Adrenal gland (tissue), 19 donors: ENCODE measurements at places on chromosomes 6 and 20. TPM values are rescaled to one million over a fixed set of nuclear protein-coding genes. Genes with fewer than 3 reads are reported as not detected.

DNA sequence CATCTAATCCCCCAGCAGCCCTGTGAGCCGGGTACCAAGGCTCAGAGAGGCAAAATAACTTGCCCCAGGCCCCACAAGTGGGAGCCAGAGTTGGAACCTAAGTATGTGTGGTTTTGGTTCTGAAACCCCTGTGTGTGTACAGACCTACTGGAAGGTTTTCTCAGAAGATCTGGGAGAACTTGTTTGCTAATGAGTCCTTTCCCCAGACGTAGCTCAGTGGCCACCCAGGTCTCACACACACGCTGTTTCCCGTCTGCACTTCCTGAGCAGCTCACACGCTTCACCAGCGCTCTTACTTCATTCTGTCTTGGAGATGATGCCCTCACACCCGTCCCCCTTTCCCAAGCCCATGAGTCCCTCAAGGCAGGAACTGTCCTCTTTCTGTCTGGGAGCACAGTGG, 8.2 kb downstream of the CCN5 start:
- no peak for DNase-seq
- H3K27me3 ChIP-seq = no peaks in the 10 kb centered on the region
- H3K4me1 ChIP-seq = peaks cover 24% of the 10 kb centered on the region
- no peaks in the 10 kb centered on the region for H3K36me3 ChIP-seq
- H3K4me3 ChIP-seq = no peak overlapping the region

- no peaks in the 10 kb centered on the region for H3K4me1 ChIP-seq
- no peak overlapping the region for H3K4me3 ChIP-seq
- H3K27ac ChIP-seq = no peak overlapping the region
- DNase-seq = no peak
- H3K27me3 ChIP-seq = no peaks in the 10 kb centered on the region
These were observed 323.1 kb downstream of the TPBG start for GRCh38 chr6:82686719-82687118.

The C6orf58 gene
- polyA plus RNA-seq = not detected

The CALHM6 gene
- 10.0 TPM for polyA plus RNA-seq

DNA sequence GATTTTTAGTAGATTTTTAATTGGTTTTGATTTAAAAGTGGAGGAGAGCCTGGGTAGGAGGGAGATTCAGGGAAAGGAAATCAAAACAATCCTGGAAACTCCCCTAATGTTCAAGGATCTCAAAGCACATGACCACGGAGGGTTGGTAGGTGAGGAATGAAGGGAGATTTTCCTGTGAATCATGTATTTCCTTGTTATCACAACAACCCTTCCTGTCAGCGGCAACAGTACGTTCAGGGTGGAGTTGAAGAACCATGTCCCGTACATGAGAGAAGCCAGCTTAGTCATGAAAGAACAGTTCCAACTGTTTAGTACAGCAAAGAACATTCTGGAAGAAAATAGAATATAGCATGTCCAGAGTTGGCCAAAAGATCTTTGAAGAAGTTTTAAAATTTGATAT, 79.4 kb upstream of the SCAF8 start:
- peak; percentile 15 for DNase-seq
- no peaks in the 10 kb centered on the region for H3K36me3 ChIP-seq
- no peak overlapping the region for H3K27ac ChIP-seq
- peaks cover 3% of the 10 kb centered on the region for H3K27me3 ChIP-seq
- no peak overlapping the region for H3K4me3 ChIP-seq

- no peaks in the 10 kb centered on the region for H3K36me3 ChIP-seq
- no peak overlapping the region for H3K27ac ChIP-seq
- peaks cover 13% of the 10 kb centered on the region for H3K4me1 ChIP-seq
- no peak overlapping the region for H3K4me3 ChIP-seq
- no peaks in the 10 kb centered on the region for H3K27me3 ChIP-seq
These were observed 20.9 kb downstream of the ARID1B start for GRCh38 chr6:156797901-156798735.

DNA sequence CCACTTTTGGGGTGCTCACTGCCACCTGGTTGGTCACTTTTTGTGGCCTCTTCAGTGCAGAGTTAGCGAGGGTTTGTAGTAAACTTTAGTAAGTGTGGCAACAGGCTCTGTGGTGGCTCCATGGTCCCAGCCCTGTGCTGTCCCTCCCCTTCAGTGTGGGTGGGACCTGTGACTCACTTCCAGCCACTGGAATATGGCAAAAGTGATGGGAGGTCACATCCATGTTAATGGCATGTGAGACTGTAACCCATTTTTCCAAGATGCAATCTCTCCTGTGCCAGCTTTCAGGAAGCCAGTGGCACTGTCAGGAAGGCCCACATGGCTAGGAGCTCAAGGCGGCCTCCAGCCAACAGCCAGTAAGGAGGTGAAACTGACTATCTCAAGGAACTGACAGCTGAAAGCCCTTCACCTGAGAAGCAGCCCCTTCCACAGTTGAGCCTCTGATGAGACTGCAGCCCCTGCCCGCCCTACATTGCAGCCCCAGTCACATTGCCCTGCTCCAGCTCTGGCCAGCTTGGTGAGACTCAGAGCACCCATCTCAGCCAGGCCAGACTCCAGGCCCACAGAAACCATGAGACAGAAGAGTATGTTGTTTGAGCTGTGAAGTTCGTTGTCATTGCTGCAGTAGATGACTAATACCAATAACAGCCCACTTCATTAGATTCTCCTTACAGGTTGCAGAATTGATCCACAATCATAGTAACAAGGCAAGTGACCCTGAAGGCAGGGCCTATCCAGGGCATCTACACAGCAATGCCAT, 13.1 kb upstream of the CST7 start:
- no peaks in the 10 kb centered on the region for H3K4me1 ChIP-seq
- H3K27me3 ChIP-seq = no peaks in the 10 kb centered on the region
- H3K4me3 ChIP-seq = no peak overlapping the region
- no peaks in the 10 kb centered on the region for H3K36me3 ChIP-seq
- no peak for DNase-seq

The RBPJL gene
- not detected for polyA plus RNA-seq

The AMD1 gene
- 62.5 TPM for polyA plus RNA-seq

- H3K4me1 ChIP-seq = peaks cover 34% of the 10 kb centered on the region
- no peaks in the 10 kb centered on the region for H3K36me3 ChIP-seq
- no peak overlapping the region for H3K4me3 ChIP-seq
- H3K27me3 ChIP-seq = no peaks in the 10 kb centered on the region
- no peak for DNase-seq
These were observed 55.5 kb downstream of the NCOA3 start for GRCh38 chr20:47557218-47557617.

The MCHR2 gene
- not detected for polyA plus RNA-seq

DNA sequence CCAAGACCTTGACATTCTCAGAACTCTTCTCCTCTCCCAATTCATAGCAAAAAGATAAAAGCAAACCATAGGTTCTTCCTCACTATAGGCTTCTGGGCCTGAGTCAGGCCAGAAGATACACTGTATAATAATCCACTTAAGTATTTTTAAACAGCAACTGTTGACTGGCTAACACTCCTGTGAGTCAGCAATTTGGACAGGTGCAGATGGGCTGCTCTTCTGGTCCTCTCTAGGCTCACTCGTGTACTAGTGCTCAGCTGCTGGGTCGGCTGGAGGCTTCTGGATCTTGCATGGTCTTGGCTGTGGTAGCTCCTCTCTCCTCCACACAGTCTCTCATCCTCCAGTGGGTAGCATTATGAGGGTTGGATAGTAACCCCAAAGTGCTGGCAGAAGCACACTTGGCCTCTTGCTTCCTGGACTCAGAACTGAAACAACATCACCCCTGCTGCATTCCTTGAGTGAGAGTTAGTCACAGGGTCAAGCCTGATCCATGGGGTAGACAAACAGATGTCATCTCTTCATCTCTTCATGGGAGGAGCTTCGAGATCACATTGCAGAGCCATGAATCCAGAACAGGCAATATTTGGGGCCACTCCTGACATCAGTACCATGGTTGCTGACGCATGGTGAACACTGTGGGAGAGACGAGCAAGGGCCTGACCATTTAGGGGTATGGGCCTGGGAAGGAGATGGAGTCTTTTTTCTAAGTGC, 86.9 kb downstream of the C6orf118 start:
- no peak overlapping the region for H3K27ac ChIP-seq
- H3K27me3 ChIP-seq = peaks cover 6% of the 10 kb centered on the region
- no peak overlapping the region for H3K4me3 ChIP-seq
- H3K36me3 ChIP-seq = no peaks in the 10 kb centered on the region

The MUC22 gene
- not detected for polyA plus RNA-seq

DNA sequence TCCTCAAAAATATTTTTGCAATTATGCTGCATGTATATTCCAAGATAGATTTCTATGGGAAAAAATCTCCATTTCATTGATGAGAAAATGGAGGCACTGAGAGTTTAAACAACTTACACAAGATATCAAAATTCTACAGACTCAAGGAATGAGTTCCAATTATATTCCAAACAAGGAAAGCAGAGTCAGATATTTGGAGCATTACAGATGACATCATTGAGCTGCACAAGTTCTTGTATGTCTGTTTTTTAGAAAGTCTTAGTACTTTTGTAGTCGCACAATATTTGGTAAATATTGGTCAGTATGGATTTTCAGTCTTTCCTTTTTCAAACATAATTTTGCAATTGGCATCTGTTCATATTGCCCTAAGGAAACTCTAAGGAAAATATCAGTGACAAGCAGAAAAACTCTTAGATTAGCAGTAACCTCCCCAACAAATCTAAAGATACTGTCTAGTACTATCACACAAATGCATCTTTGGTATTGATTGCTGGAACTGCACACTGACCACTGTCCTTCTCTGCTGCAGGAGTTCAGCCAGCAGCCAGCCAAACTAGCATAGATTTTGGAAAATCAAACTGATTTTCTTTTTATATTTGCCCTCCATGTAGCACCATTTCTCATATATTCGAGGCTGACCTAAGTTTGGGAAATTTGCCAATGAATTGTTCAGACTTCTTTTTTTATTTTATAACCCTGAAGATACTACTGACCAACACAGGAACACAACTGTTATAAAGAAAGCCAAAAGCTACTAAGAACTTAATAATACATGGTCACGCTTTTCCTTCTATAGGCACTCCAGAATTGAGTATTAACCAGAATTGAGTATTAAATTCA, 51.7 kb upstream of the TBX18 start:
- no peaks in the 10 kb centered on the region for H3K27me3 ChIP-seq
- H3K4me3 ChIP-seq = no peak overlapping the region
- H3K4me1 ChIP-seq = no peaks in the 10 kb centered on the region

The MACROD2 gene
- polyA plus RNA-seq = 1.1 TPM

The SLC22A2 gene
- polyA plus RNA-seq = not detected

GRCh38 chr20:6339176-6339575, 216.3 kb upstream of the FERMT1 start:
- no peaks in the 10 kb centered on the region for H3K4me1 ChIP-seq
- no peak overlapping the region for H3K27ac ChIP-seq
- H3K4me3 ChIP-seq = no peak overlapping the region
- DNase-seq = no peak

DNA sequence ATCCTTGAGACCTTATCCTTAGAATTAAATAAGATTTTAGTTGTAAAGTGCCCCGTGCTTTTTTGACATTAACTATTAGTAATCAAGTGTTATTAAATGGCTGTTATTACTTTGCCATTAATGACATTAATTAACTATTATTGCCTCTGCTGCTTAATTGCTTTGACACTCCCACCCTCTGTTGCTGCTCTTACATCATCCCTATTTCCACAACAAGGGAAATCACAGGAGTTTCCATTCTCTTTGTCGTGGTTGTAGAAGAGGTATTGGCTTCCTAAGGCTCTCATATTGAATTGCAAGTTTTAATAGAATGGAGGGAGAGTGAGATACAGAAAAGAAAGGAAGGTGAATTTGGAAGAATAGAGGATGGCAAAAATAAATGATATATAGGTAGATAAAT, 545.8 kb downstream of the MMUT start:
- no peak for DNase-seq
- H3K36me3 ChIP-seq = no peaks in the 10 kb centered on the region
- no peaks in the 10 kb centered on the region for H3K4me1 ChIP-seq

DNA sequence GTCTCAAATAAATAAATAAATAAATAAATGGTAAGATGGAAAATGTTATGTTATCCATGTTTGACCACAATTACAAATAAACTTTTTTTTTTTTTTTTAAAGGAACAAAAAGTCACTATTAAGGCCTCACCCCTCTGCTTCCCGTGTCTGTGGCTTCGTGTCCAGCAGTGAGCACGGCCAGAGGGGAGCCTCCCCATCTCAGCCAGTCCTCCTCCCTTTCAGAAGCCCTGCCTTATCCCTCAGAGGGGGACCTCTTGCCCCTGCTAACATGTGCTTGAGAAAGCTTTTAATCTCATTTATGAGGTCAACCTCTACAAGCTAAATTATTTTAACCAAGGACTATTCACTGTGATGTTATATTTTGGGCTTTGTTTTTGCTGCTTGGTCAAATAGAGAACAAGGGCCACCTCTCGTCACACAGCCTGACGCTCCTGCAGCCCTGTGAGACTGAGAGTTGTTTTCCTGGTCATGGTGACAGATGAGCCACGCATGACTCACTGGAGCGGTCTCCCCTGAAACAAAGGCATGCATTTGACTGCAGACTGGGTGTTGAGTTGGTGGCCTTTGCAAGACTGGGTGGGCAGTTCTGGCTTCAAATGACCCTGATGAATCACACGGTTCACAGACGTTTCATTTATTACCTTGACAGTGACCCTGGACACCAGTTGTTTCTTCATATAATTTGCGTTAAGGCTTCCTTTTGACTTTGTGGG, 131.8 kb downstream of the TIAM2 start:
- peaks cover 3% of the 10 kb centered on the region for H3K4me1 ChIP-seq
- no peaks in the 10 kb centered on the region for H3K36me3 ChIP-seq
- H3K27ac ChIP-seq = peak overlapping the region; percentile 28
- peak; percentile 84 for DNase-seq
- H3K4me3 ChIP-seq = no peak overlapping the region

DNA sequence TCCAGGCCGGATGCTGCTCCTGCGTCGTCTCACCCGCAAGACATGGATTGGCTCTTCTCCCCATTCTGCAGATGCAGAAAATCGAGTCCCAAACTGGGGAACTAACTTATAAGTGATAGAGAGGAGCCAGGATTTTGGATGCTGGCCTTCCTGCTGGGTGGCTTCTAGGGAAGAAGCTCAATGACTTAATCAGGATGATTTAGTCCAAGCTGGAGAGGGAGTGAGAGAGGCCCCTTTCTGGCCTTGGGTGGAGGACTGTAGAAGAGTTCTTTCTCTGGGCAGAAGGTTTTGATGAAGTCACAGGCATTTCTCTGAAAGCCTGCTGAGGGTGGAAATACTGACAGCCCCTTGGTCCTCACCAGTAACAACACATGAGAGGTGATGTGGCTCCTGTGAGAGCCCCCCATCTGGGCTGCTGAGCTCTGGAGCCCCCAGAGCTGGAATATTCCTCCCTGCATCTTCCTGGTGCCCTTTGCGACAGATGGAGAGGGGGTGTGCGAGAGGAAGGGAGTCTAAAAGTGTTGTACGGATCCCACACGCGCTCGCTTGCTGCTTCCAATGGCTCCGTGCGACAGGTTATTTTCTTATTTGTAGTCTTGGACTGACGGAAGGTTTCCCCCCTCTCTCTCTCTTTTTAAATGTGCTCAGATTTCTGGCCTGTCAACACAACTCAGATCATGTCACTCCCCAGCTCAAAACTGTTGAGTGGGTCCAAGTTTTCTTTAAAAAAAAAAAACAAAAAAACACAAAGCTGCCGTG, 3.5 kb downstream of the SIRPA start:
- H3K27ac ChIP-seq = peak overlapping the region; percentile 94
- H3K4me1 ChIP-seq = peaks cover 53% of the 10 kb centered on the region
- no peaks in the 10 kb centered on the region for H3K27me3 ChIP-seq
- H3K4me3 ChIP-seq = no peak overlapping the region
- DNase-seq = no peak
